Activated naive CD4-positive, alpha-beta T cell treated with anti-CD3 and anti-CD28 coated beads for 36 hours (primary cell): ENCODE measurements at places on chromosomes 2 and 18. TPM values are rescaled to one million over a fixed set of nuclear protein-coding genes. Genes with fewer than 3 reads are reported as not detected.

The ALLC gene
- not detected for total RNA-seq

The EPAS1 gene
- total RNA-seq, result 2.9 TPM

The CPO gene
- not detected for total RNA-seq

The MYO3B gene
- total RNA-seq, result 0.17 TPM

The KCNG2 gene
- total RNA-seq, result not detected

The FOXD4L1 gene
- total RNA-seq, result 0.10 TPM

The RAD51AP2 gene
- total RNA-seq, result not detected

The DLGAP1 gene
- not detected for total RNA-seq

The COLEC12 gene
- total RNA-seq, result not detected

The LCT gene
- total RNA-seq, result 0.05 TPM

The ASPRV1 gene
- total RNA-seq, result 0.41 TPM

The SRD5A2 gene
- not detected for total RNA-seq

The RAB6C gene
- total RNA-seq, result not detected

The SLC16A14 gene
- total RNA-seq, result 1.1 TPM

The KCNJ3 gene
- not detected for total RNA-seq

The PLEK gene
- 0.77 TPM for total RNA-seq

The ASB18 gene
- not detected for total RNA-seq

The MYCN gene
- 0.19 TPM for total RNA-seq

The DUSP19 gene
- total RNA-seq, result 6.0 TPM

The TUBA3E gene
- total RNA-seq, result not detected

The TMEFF2 gene
- total RNA-seq, result not detected

The STEAP3 gene
- total RNA-seq, result 0.07 TPM

The DNER gene
- not detected for total RNA-seq

The RUFY4 gene
- total RNA-seq, result 1.2 TPM

The GFPT1 gene
- total RNA-seq, result 36.0 TPM

The DUSP2 gene
- total RNA-seq, result 429 TPM

The AGXT gene
- total RNA-seq, result not detected

The FSIP2 gene
- total RNA-seq, result 0.14 TPM

The ADD2 gene
- 42.9 TPM for total RNA-seq

The KLHL14 gene
- total RNA-seq, result not detected

The DPYSL5 gene
- total RNA-seq, result 0.07 TPM

The CCL20 gene
- total RNA-seq, result 9.6 TPM

The SYT4 gene
- total RNA-seq, result not detected

The VSNL1 gene
- not detected for total RNA-seq

The CYP26B1 gene
- total RNA-seq, result not detected

The ANKRD29 gene
- total RNA-seq, result not detected

The ARPC2 gene
- 475 TPM for total RNA-seq

The GNLY gene
- total RNA-seq, result 2.6 TPM

The FAHD2B gene
- total RNA-seq, result 28.1 TPM

The ACTR2 gene
- total RNA-seq, result 366 TPM

The CRACDL gene
- 0.14 TPM for total RNA-seq

The EGR4 gene
- total RNA-seq, result 0.12 TPM

The KRTCAP3 gene
- total RNA-seq, result 6.7 TPM

The NTSR2 gene
- total RNA-seq, result not detected

The ADAM23 gene
- 0.10 TPM for total RNA-seq

The CD8A gene
- total RNA-seq, result 1.4 TPM

The NAT8 gene
- not detected for total RNA-seq

The IL37 gene
- total RNA-seq, result not detected

The ITPRIPL1 gene
- total RNA-seq, result 13.3 TPM

The TMEM37 gene
- not detected for total RNA-seq

The RAB17 gene
- not detected for total RNA-seq

The C2orf78 gene
- total RNA-seq, result not detected

The LRRTM4 gene
- total RNA-seq, result not detected

The SCG2 gene
- not detected for total RNA-seq
